Pulmonary artery endothelial cell (primary cell): ENCODE measurements at places on chromosomes 4 and X. TPM values are rescaled to one million over a fixed set of nuclear protein-coding genes. Genes with fewer than 3 reads are reported as not detected.
A peak's percentile ranks its signal among the peaks of the same experiment; 100 is the strongest.

Gene SOX3
- total RNA-seq, result not detected in 2 replicates

Gene ITGB1BP2
- total RNA-seq, result 0.46 and 1.4 TPM in 2 replicates

Gene GNL3L
- total RNA-seq, result 32.8 and 44.4 TPM in 2 replicates

Gene HSFX3
- total RNA-seq, result not detected in 2 replicates

Gene RAB33A
- 0.59 and 0.60 TPM in 2 replicates for total RNA-seq

GRCh38 chr4:185587030-185587426 is 51.7 kb upstream of the PDLIM3 start:
- no peak for DNase-seq

- no peak for DNase-seq
Measured at GRCh38 chr4:8907596-8908205, 36.1 kb upstream of the HMX1 start.

- no peak for DNase-seq
Measured at GRCh38 chr4:19684084-19684483, 567.6 kb upstream of the SLIT2 start.

GRCh38 chr4:79516114-79516513 is 108.1 kb upstream of the GK2 start:
- no peak for DNase-seq

DNA sequence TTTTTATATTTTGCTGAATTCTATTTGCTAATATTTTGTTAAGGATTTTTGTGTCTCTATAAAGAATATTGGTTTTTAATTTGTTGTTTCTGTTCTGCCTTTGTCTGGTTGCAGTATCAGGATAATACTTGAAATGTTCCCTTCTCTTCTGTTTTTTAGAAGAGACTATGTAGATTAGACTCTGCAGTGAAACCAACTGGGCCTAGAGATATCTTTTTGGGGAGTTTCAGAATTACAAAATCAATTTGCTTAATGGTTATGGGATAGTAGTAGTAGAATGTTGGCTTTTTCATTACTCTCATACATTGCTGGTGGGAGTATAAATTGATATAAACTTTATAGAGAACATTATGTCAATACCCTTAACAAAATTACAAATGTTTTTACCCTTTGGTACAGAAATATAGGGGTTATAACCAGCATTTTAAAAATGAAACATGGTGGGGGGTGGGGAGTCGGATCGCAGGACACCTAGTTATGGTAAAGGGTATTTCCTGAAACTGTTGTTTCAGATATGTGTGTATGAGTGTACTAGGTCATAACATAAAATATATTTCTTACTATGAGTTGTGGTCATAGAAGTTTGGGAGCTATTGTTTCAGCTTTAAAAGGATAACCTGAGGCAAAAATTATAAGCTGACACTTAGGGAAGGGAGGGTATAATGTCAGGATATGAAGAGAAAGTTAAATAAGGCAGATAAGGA is 29.0 kb downstream of the CLOCK start:
- DNase-seq, result no peak

- no peak for DNase-seq
Measured at GRCh38 chrX:349196-349595, 30.6 kb upstream of the GTPBP6 start.

DNA sequence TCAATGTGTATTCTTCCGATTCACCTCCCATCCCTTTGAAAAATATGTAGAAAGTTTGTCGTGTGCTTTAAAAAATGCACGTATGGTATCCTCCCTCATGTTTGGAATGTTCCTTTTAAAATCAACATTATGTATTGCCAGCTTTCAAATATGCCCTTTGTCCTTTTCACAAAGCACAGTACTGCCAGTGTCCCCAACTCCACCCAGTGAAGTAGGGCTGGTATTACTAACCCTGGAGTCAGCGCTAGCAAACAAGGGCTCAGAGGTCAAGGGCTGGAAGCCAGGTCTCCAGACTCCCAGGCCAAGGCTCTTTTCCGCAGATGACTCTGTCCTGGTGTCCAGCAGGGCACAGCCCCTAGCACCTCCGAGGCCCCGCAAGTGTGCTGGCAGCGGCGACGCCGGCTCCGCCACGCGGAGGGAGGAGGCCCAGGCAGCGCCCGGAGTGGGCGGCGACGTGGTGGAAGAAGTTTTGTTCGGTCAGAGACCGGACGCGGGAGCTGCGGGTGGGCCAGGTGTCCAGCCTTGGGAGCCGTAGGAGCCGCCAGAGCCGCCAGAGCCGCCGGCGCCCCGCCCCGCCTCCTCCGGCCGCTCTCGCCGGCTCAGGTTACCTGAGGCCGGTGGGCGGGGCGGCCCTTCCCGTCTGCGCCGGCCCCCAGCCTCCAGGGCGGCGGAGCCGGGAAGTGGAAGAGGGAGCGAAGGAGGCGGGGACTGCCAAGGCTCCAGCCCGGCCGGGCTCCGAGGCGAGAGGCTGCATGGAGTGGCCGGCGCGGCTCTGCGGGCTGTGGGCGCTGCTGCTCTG is at the start of gene IL13RA1:
Gene IL13RA1 (plus strand): TSS at position 720 of the 799 bp plus-strand sequence. CDS start 33 bp downstream, at position 753.
- DNase-seq, result peak; percentile 33

DNA sequence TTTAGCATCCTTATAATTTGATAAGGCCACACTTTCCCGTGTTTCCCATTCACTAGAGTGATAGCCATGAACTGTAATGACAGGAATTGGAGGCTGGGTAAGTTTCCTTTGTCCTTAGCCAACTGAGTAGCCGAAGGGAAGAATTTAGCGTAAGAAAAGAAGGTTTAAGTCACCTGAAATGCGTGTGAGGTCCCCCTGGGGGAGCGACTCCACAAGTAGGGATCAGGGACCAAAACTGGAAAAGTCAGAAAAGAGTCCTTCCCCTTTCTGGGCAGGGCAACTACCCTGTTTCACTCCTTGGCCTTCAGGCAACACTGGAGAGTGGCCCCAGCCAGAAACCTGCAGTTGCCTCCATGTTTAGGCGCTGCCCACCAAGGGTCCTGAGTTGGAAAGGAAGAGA is 81.6 kb upstream of the MED14 start:
- no peak for DNase-seq

- no peak for DNase-seq
Measured at GRCh38 chr4:80788798-80789197, 241.7 kb upstream of the BMP3 start.

DNA sequence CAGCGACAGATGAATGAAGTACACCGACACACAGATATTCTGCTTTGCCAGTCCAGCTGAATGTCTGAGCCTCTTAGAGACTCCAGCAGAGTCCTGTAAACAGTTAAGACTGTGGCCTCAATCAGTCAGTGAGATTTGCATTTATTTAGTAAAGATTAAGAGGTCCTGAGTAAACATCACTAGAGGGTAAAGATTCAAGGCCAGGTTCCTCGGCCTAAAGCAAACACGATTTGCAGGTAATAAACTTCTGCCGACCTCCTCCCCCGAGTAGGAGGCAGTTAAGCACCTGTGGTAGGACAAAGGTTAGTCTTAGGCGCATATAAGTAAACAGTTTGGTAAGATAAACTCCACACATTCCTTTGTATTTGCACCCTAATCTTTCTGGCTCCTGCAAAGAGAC is 99.6 kb downstream of the CFAP47 start:
- DNase-seq, result no peak

DNA sequence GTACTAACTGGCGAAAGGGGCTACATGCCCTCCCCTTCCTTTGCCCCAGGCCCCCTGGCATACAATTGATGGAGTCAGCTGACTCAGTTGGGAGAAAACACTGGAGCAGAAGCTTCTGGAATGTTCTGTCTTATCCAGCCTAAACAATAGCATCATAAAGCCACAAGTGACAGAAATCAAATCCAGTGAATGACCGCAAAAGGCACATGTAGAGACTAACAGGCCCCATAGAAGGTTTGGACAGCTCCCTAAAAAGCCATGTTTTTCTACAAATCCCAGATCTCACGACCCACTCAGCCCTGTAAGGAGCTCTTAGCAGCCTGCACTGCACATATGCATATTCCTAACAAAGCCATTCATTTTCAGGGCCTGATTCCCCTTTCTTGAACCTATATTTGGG is 25.1 kb downstream of the SCARB2 start:
- no peak for DNase-seq

DNA sequence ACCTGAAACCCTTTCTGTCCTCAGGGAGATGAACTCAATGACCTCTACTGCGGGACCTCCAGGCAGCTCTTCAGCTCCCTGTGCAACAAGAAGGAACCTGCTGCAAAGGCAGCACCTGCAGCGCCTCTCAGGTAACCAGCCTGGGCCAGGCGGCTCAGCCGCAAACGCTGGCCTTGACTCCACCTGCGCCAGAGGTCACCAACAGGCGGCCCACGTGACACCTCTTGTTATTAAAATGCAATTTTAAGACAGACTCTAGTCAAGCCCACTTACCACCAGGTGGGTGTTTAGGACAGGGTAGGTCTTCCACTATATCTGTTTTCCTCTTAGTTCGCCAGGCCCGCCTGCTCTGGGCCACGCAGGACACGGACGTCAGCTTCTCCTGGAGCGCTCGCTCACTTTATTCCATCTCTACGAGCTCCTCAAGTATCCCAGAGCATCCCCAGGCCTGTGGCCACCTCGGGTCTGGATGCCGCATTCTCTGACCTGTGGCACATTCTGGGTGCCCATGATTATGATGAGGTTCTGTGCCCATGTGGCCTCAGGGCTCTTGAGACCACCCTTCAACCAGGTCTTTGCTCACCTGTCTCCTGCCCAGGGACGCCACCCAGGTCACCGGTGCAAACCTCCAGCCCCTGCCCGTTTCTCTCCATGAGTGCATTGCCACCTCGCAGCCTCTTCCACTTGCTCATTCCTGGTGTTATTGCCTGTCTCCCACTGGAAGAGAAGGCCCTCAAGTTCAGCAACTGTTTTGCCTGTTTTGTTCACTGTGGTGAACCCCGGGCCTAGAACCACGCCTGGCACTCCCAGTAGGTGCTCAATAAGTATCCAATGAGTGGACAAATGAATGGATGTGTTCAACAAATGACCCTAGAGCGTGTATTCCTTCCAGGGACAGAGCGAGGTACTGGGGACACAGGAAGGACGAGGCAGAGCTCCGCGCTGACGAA is 32.8 kb upstream of the JAKMIP1 start:
- no peak for DNase-seq

DNA sequence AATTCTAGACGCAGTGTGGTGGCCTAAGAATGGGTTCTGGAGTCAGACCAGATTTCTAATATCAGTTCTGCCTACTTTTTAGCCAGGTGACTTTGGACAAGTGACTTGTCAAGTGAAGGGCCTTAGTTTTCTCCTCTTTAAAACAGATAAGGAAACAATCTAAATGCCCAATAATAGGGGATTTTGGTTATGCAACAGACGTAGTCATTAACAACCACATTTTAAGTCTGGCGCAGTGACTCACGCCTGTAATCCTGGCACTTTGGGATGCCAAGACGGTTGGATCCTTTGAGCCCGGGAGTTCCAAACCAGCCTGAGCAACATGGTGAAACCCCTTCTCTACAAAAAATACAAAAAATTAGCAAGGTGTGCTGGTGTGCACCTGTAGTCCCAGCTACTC is 2.1 kb upstream of the ZMYM3 start:
- no peak for DNase-seq

DNA sequence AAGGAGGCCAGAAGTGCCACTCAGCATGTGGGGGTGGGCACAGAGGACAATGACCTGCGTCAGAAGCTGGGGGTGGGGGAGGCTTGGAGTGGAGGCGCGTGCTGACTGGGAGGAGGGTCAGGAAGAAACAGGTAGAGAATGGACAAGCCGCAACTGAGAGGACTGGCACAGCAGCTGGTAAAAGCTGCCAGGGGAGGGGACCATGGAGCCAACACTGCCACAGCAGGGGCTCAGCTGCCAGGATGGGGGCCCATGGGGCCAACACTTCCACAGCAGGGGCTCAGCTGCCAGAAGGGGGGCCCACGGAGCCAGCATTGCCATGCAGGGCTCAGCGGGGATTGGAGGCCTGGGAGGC is 19.1 kb downstream of the RNF212 start:
- DNase-seq, result no peak

DNA sequence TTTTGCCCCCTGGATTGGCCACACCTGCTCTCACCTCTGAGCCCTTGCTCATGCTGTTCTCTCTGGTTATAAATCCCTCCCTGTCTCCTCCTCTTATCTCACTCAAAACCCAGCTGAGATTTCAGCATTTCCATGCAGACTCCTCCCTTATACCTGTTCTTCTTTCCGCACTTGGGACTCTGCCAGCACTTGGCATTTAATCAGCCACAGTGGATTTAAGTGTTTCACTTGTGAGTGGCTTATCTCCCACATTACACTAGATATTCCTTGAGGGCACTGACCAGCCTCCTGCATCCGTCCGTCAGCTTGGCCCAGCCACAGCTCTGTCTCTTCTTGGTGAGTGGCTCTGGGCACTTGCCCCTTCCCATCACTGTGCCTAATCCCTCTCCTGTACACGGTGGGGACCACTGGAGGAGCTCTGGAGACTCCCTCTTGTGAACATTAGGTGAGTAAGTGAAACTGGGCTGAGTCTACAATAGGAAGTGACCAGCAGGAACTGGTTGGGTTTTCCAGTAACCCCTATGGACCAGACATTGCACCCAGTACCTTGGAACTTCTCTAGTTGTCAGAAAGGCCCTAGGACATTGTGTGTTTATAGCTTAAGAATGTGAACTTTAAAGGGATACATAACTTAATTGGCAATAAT is 19.9 kb downstream of the FGFBP1 start:
- DNase-seq, result no peak

GRCh38 chr4:128548381-128548780 is 260.8 kb upstream of the PGRMC2 start:
- no peak for DNase-seq

- DNase-seq, result no peak
Measured at GRCh38 chr4:144711700-144712456, 65.9 kb downstream of the HHIP start.

GRCh38 chr4:86741846-86742245 is 107.3 kb downstream of the SLC10A6 start:
- no peak for DNase-seq

- DNase-seq, result no peak
Measured at GRCh38 chr4:151318307-151319006, 6.9 kb downstream of the SH3D19 start.

GRCh38 chr4:89835413-89835812 is 1.5 kb downstream of the SNCA start:
- no peak for DNase-seq

DNA sequence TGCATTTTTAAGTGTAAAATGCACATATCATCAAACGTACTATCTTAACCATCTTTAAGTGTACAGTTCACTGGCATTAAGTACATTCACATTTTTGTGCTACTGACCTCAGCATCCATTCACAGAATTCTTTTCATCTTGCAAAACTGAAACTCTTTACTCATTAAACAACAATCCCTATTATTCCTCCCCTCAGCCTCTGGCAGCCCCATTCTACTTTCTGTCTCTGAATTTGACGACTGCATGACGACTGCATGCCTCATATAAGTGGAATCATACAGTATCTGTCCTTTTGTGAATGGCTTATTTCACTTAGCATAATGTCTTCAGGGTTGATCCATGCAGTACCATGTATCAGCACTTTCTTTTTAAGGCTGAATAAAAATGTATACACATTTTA is 38.7 kb downstream of the CNKSR2 start:
- no peak for DNase-seq

GRCh38 chr4:143443728-143444127 is 69.8 kb upstream of the SMARCA5 start:
- no peak for DNase-seq

DNA sequence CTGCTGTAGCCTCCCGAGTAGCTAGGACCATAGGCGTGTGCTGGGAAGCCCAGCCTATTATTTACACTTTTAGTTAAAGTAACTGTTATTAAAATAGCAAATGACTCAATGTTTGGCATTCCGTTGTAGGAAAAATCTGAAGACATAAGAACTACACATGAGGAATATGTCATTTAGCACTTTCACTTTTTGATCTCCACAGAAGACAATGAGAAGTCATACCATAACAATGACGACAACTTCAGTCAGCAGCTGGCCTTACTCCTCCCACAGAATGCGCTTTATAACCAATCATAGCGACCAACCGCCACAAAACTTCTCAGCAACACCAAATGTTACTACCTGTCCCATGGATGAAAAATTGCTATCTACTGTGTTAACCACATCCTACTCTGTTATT is 6.7 kb downstream of the GPR34 start:
- no peak for DNase-seq
